ENCODE measurements at places on chromosomes 7 and 10. TPM values are rescaled to one million over a fixed set of nuclear protein-coding genes. Genes with fewer than 3 reads are reported as not detected.

DNA sequence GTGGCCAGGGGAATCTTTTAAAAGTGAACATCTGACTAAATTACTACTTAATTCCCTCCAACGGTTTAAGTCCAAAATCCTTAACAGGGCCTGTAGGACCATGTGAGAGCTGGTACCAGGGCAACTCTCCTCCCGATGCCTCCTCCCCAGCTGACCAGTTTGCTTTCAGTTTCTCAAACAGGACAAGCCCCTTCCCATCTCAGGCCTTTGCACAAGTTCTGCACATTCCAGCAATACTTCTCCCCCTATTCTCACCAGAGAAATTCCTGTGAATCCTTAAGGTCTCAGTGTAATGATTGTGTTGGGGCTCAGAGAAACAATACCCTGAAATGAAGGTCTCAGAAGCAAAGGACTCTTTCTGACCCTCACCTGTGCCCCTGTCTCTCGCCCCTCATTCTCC, 8.0 kb upstream of the CALHM1 start:
- DNase-seq, result no peak

GRCh38 chr10:124249812-124250432, 156.5 kb upstream of the CHST15 start:
- no peak for DNase-seq

The FAM25G gene
- total RNA-seq, result not detected

The CCDC3 gene
- 0.09 TPM for total RNA-seq
